ENCODE measurements at places on chromosomes 3 and 15.

DNA sequence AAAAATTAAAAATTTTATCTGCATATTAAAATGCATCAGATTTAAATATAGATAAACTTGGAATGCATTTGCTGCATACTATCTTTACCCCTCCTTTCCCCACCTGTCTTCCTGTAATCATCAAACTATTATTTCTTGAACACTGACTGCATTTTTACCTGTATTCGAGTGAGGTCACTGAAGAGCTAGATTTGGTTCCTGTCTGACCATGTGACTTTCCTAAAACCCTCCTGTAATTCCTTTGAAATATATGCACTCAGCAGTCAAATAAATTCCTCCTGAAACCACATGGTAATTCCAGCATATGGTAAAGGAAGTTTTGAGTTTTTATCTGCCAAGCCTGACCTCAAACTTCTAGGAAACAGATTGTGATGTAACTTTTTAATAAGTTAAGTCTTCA is 445.6 kb upstream of the FRG2C start:
- DNase-seq, result no peak

GRCh38 chr3:50028346-50028745 is 60.4 kb upstream of the RBM5 start:
- no peak for DNase-seq

GRCh38 chr15:45402955-45403877 is 24.9 kb upstream of the GATM start:
- no peak for DNase-seq

DNA sequence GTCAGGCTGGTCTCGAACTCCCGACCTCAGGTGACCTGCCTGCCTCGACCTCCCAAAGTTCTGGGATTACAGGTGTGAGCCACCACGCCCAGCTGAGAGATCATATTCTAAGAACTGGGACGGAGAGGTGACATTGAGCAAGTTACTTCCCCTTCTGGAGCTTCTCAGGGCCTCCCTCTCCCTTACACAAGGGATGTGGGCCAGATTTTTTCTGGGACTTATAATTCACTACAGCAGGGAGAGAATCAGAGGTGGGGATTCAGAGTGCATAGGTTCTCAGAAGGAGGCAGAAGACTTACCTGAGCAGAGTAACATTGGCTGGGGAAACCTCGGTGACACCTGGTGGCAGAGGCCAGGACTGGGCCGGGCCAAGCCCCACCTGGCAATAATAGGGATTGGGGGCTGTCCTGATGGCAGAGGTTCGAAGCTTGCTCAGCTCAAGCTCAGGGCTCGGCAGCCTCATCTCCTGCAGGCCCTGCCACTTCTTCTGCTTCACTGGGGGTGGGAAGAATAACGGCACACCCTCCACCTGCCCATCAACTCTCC is 6.8 kb downstream of the LTK start:
- no peak for DNase-seq

DNA sequence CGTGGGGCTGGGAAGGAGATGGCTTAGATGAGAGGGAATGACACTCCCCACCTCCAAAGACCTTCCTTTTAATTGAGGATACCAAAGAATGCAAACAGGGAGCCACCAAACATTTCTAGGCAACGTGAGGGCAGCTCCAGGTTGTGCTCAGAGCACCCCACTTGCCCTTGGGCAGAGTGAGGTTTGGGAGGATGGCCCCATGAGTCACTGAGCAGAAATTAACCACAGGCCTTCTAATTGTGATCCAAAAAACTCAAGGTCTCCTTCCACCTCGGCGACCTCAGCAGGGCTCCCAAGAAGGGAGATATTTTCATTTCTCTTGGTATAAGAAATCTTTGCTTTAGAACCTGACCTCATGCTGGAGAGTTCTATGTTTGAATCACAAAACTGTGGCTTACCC is 305.0 kb upstream of the TPM1 start:
- DNase-seq, result no peak

- no peak for DNase-seq
Observed at GRCh38 chr3:19885468-19885867, 48.5 kb downstream of the EFHB start.

DNA sequence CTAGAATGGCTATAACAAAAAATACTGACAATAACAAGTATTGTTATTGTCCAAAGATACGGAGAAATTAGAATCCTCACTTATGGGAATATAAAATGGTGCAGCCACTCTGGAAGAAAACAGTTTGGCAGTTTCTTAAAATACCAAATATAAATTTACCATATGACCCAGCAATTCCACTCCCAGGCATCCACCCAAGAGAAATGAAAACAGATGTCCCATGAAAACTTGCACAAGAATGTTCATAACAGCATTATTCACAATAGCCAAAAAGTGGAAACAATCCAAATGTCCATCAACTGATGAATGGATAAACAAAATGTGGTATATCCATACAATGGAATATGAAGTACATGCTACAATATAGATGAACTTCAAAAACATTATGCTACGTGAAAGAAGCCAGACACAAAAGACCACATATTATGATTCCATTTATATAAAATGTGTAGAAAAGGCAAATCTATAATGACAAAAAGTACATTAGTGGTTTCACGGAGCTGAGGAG is 9.4 kb downstream of the AAGAB start:
- DNase-seq, result no peak

DNA sequence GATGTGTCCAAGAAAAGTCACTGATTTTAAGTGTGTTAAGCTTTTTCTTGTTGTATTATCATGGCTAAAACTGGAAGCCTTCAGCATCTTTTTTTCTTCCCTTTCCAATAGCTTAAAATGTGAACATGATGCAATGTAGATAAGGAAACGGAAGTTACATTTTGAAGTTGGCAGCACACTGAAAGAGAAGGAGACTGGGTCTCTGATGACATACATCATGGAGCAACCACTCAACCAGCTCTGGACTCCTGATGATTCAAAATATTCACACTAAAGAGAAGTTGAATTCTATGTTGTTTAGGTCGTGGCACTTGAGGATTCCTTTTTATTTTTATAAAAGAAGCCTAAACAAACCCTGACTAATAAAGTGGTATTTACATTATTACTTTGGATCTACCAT is 488.3 kb upstream of the ALCAM start:
- DNase-seq, result no peak

GRCh38 chr3:9550999-9551398 is 2.6 kb downstream of the LHFPL4 start:
- DNase-seq, result no peak

- DNase-seq, result no peak
Observed at GRCh38 chr15:32903591-32904290, 185.9 kb downstream of the GREM1 start.

DNA sequence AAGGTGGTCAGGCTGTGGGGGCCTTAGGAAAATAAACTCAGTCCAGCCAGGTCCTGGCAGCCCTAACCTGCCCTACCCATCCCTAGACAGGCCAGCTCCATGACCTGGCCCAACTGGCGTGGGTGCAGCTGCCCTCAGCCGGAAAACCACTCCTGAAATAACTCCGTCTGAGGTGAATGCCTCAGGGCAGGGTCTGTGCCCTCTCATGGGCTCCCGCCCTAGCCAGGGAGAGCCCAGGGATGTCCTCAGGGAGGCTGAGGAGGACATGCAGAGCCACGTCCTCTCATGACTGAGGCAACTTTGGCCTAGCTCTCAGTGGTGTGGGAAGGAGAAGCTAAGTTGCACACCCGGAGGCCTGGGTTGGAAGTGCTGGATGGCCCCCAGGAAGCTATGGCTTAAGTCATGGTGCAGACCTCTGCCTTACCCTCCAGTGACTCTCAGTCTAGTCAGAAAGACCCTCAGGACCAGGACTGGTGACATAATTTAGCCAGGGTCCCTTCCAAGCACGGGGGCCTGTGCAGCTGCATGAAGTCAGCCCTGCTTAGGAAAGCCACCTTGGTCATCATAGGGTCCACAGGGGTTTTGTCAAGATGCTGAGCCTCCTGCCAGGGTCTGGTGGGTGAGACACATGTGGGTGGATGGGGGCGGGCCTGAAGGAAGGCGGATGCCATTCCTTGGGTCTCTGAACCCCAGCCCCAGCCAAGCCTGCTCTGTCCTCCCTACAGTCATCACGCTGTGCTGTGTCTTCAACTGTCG is 7.4 kb downstream of the TMIE start:
- DNase-seq, result no peak

DNA sequence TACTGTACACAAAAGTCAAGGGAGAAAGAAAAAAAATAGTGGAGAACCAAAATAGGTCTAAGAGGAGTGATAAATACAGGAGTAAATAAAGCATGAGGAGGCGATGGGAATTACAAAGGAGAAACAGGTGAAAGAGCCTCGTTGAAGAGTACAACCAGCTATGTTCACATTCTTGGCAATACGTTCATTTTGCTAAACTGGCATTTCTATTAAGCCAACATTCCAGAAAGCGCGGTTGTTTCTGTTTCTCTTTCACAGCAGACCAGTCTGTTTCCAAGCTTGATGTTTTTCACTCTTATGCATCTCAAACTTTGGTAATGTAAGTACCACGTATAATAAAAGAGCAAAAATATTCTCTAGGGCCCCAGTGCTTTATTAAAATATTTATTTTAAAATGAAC is 74.5 kb downstream of the NSUN3 start:
- no peak for DNase-seq

DNA sequence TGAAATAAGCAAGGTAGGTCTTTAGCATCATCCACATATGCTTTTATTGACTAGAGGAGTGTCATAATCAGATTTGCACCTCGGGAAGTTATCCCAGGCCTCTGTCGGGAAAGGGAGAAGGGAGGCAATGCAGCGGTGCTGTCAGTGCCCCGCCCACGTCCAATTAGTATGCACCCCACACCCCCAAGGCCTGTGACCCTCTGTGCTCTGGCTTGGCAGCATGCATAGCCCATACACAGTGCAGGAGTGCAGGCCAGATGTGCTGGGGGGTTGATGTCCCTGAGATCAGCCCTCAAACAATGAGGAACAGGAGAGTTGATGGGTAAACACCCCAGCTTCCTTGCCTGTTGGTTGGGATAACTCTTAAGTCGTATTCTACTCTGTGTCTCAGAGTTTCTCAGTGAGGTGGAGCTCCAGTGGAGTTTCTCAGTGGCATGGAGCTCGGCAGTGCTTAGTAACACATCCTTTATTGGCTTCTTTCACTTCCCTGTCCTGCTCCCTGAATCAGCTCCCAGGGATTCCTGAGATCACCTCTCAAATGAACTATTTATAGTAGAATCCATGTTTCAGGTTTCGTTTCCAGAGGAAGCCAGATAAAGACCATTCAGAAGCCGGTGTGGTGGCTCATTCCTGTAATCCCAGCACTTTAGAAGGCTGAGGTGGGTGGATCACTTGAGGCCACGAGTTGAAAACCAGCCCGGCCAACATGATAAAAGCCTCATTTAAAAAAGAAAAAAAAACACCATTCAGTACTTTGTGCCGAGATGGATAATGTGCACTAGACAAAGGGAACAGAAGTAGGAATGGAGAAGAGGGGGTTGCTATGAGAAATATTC is 26.7 kb upstream of the NDUFB4 start:
- DNase-seq, result no peak

- no peak for DNase-seq
Observed at GRCh38 chr3:124491098-124491497, 239.2 kb upstream of the UMPS start.

DNA sequence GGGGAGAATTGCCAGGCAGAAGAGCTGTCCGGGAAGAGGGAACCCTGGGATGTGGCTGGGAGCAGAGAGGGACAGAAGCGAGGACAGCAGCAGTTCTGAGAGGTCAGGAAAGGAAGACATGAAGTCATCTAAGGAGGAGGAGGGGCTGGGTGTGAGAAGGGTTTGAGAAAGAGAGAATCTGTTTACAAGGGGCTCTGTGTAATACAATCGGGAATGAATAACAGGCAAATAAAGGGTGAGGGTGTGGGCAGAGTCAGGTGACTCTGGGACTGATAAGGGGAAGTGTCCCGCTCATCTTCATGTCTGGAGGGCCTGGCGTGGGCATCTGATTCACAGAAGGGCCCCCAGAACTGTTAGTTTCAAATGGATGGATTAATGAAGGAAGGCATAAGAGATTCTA is 191.3 kb downstream of the XXYLT1 start:
- DNase-seq, result no peak

- DNase-seq, result no peak
Observed at GRCh38 chr15:67999320-68000100, 54.6 kb upstream of the PIAS1 start.

- no peak for DNase-seq
Observed at GRCh38 chr3:188951734-188952133, 220.0 kb upstream of the TPRG1 start.

- DNase-seq, result no peak
Observed at GRCh38 chr3:131702146-131702545, 199.4 kb upstream of the MRPL3 start.

GRCh38 chr3:106529738-106530137 is 660.9 kb upstream of the CBLB start:
- no peak for DNase-seq

GRCh38 chr3:61679026-61679425 is 117.7 kb downstream of the PTPRG start:
- no peak for DNase-seq

GRCh38 chr3:28348265-28348628 is 274 bp upstream of the ZCWPW2 start:
- DNase-seq, result no peak

DNA sequence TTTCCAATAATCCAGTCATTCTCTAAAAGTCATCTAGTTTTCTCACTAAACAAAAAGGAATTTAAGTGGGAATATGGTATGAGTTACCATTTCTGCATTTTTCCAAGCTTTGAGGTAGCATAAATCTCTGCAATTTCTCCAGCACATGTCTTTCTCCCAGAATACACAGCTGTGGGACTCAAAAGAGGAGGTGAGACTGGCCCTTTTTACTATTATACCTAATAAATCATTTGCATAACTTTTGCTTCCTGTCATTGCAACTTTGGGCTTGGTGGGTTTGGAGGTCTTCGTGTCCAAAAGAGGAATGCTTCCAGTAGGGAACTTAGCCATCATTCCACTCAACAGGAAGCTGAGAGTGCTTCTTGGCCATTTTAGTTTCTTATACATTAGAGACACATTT is 94.8 kb downstream of the FMN1 start:
- no peak for DNase-seq

DNA sequence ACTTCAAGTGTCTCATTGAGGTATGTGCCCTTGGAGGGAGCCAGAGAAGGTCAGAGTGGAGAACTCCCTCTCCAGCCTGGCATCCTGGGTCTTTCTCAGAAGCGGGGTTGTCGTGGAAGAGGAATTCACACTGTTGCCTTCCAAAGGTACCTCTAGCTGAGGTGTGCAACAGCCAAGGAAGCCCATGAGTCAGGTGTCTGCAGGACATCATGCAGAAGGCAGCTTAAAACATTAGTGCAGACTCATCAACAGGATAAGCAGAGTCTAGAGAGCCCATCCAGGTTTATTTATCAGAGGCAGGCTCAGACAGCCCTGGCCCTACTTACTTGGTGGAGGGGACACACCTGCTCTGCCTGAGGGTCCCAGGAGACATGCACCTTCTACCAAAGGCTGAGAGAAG is 95.6 kb upstream of the TPM1 start:
- no peak for DNase-seq

DNA sequence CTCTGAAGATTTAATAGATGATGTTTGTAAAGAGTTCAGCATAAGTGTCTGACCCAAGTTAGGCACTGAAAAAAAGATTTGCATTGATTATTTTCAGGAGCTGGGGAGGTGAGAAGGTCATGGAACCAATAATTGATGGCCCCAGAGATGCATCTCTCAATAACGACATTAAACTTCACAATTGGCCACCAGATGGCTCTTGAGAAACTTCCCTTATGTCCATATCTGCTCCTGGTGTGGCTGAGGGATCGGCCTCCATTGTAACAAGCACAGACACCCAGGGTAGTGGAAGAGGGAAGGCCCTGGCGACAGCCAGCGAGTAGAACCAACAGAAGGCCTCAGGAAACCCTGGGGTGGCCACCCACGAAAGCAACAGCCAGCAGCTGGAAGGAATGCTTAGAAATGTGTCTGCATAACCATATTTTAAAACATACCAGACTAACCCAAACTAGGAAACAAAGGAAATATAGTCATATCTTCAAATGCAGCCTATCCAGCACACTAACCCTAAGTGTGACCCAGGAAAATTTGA is 536.7 kb downstream of the SOX2 start:
- no peak for DNase-seq

All from caudate nucleus (tissue), 63 donors.